Activated CD8-positive, alpha-beta memory T cell treated with anti-CD3 and anti-CD28 coated beads for 1 hour (primary cell): ENCODE measurements at places on chromosomes 4 and X.

GRCh38 chr4:113587640-113588275 is 173.8 kb downstream of the CAMK2D start:
- no peak for DNase-seq

DNA sequence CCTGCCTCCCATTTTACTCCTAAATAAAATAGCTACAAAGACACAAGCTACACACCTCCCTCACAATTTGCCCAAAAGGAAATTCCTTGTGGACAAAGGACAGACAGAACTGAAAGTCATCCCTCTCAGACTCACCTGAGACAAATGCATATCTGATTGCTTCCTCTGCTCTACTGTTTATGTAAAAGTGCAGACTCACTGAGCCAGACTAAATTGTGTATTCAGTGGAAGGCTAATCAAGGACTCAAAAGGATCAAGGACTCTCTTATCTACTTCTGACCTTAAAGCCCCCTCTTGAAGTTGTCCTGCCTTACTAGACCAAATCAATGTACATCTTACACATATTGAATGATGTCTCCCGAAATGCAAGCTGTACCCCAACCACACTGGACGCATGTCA is 3.9 kb downstream of the PDCL2 start:
- DNase-seq: no peak

GRCh38 chrX:17295791-17296190 is 79.2 kb upstream of the NHS start:
- DNase-seq: no peak

- DNase-seq: no peak
These were observed 957 bp downstream of the PPP2R2C start for GRCh38 chr4:6471307-6472007.

DNA sequence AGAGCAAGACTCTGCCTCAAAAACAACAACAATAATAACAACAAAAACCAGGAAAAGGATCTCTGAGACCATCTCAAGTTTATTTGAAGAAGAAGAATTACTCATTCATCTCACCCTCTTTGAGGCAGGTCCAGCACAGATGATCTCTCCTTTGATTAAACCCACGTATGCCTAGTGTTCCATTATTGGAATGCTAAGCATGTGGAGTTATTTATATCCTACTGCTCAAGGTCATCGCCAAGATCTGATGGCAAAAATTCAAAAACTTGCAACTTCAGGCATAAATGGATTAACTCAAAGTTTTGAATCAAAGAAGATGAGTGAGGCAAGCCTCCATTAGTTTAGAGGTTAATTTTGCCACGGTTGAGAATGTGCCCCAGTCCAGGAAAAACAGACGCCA is 184.2 kb downstream of the DHRSX start:
- DNase-seq: no peak

DNA sequence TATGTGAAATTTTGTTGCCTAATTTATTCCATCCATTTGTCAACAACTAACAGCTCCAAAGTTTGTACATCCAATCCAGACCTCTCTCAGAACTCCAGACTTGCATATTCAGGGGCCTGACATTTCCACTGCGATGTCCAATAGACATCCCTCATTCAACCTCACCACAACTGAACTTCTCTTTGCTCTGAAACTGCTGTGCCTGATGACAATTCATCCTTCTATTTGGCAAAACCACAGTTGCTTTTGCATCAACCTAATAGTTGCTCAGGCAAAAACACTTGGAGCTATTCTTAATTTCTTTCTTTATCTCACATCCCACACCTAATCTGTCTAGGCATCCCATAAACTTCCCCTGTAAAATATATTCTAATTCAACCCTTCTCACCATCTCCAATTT is 56.5 kb downstream of the ANTXR2 start:
- DNase-seq: no peak

- no peak for DNase-seq
These were observed 22.4 kb downstream of the MAP7D3 start for GRCh38 chrX:136228839-136229207.

DNA sequence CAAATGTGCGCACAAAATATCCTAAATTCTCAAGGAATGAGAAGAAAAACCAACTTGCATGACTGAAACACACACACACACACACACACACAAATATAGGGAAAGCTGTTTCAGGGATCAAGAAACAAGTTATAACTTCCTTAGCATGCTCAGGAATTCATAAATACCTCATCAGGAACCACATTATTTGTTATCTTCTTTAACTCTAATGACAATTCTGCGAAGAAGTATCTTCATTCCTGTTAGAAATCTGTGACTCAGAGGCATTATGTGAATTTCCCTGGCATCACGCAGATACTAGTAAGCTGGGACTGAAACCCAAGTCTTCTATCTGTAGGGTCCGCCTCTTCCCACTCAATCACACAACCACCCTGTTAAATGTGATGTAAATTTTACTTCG is 30.3 kb downstream of the TMPRSS11A start:
- DNase-seq: no peak

GRCh38 chrX:68180579-68180978 is 252.7 kb downstream of the OPHN1 start:
- DNase-seq: no peak

- DNase-seq: no peak
These were observed 37.2 kb upstream of the HGFAC start for GRCh38 chr4:3404546-3404945.

DNA sequence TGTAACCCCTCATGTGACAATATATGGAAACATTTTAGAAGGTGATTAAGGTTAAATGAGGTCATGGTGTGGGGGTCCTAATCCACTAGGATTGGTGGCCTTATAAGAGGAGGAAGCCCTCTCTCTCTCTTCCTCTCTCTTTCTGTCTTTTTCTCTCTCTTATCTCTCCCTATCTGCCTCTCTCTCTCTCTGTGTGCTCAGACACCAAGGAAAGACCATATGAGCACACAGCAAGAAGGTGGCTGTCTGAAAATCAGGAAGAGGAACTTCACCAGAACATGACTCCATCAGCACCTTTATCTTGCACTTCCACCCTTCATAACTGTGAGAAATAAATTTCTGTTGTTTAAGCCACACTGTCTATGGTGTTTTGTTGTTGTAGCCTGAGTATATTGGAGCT is 1472.2 kb downstream of the PCDH7 start:
- DNase-seq: no peak

GRCh38 chr4:150297861-150298474 is 219.7 kb downstream of the DCLK2 start:
- DNase-seq: no peak

DNA sequence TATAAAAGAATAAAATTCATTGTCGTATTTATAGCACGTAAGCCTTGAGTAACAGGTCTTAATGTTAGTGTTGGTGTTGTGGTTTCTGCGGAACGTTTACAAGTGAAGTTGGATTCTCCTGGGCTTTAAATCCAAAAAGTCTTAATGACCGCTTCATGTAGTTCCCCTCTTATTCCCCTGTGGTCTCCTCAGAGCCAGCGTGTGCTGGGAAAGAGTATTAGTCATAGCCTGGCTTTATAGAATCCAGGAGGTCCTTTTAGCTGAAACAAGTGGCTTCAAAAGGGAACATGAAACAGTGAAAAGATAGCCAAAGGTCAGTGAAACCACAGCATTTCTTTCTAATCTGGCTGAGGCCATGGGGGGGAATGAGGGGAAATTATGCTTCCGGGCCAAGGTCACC is 79.1 kb downstream of the CLCN4 start:
- DNase-seq: no peak

- no peak for DNase-seq
These were observed 51.0 kb upstream of the MTM1 start for GRCh38 chrX:150517303-150517910.

DNA sequence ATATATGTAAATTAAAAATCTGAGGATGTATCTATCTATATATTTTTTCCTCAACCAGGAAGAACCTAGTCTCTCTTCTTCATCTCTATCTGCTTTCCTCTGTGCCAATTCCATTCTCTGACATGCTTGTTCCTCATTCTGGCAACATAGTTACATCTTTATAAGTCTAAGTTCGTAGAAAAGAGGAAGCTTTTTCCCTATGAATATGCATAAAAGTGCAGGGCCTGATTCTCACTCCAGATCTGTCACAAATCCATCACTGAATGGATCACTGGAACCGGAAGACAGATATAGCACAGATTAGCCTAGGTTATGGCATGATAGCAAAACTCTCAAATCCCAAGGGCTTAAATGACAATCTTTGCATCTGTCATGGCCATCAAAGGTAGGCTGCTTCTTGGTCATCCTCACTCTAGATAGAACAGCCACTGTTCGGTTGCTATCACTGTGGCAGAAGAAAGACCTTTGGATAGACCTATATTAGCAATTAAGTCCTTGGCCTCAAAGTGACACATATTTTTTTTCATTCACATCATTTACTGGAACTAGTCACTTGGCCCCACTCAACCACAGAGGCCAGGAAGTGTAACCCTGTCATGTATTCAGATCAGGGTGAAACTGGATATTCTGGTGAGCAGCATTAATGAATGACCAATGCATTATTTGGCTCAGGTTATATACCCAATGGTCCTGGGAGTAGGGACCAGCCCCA is 22.2 kb downstream of the DTHD1 start:
- no peak for DNase-seq
